ENCODE measurements at places on chromosomes 6 and 20.

DNA sequence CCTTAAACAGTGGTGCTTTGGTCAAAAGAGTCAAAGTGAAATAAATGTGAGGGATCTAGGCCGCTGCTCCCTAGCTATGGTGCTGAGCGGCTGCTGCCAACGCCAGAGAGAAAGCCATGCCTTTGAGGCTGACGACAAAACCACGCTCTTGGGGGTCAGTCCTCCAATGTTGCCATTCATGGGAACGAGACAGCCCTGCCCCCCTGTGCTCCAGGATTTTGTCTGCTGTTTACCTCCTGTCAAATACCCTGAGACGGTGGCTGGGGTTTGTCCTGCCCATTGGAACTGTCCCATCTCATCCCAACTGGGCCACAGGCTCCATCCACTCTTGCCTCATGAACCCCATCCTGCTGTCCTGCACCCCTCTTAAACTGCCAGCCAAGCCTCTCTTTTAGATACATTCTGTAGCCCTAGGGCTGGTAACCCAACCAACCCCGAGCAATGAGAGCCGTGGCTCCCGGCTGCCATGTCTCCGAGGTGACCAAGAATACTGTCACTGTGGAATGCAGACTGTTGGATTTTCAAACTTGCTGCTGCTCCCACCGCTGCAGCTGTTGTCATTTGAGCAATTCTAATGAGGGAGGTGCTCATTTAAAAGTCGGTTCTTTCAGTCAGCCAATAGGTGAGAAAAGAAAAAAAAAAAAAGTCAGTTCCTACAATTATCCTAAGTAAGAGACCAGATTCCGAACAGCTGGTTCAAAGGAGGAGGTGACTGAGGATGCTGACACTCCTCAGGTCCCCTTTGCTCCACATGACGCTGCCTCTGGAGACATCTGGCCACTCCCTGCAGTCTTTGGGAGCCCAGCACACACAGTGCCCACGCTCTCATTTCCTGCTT is 73.1 kb upstream of the QKI start:
- DNase-seq, result no peak

DNA sequence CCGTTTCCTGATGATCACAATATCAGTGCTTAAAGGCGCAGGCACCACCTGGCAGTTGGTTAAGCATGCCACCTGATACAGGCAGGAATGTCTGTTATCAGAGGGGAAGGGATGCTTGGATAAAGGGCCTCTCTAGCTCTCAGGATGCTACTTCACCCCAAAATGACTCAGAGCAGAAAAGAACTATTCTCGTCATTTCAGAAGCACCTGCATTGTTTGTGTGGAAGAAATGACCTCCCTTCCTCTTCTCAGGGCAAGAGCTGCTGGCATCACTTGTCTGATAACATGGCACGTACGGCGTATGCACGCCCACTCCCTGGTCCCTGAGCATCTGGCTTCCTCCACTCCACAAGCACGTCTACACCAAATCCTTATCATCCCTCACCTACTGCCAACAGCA is 47.3 kb downstream of the ATP9A start:
- DNase-seq, result no peak

- DNase-seq, result no peak
Measured at GRCh38 chr6:89110284-89110683, 7.6 kb downstream of the SRSF12 start.

DNA sequence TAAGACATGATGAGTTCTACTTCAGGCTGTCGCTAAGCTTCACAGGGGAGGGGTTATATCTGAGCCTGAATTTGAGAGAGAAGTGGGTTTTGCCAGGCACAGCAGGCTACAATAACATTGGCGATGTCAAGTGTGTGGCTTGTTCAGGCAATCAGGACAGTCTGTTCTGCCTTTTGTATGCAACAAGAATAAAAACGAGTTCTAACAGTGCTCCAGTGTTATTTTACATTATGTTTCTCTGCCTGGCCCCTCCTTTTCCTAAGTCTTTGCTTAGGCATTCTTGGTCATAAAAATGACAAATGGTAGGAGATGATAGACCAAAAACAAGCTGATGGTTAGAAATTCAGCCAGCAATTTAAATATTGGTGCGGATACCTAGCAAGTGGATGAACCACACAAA is 26.8 kb downstream of the PAQR8 start:
- no peak for DNase-seq

- DNase-seq, result no peak
Measured at GRCh38 chr6:87366072-87366827, 21.6 kb downstream of the C6orf163 start.

All from upper lobe of left lung (tissue), 6 donors.